ENCODE measurements at places on chromosomes 7 and 10. TPM values are rescaled to one million over a fixed set of nuclear protein-coding genes. Genes with fewer than 3 reads are reported as not detected.

DNA sequence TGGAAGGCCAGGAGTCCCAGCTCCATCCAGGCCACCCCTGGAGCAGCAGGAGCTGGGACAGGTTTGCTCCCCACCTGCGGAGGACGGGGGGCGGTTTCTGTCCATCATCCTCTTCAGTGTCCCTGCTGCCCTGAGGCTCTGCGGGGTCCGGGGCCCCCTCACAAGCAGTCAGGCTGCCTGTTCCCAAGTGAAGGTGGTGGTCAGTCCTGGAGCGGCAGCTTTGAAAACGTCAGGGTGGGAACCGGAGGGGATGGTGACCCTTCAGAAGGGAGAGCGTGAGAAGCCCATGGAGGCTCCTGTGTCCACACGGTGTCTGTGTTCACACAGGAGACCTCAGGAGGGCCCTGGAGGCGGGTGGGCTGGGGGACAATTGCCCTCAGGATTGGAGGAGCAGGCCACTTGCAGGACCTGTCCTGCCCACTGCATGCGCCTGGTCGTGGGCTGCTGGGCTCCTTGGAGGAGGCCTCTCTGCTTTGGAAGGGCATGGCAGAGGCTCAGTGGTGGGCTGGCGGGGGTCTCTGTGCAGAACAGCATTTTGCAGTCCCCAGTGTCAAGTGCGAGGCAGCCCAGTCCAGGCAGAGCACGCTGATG is 49.3 kb upstream of the INPP5A start:
- H3K4me1 ChIP-seq, result no peaks in the 10 kb centered on the region
- no peaks in the 10 kb centered on the region for H3K27me3 ChIP-seq
- no peak overlapping the region for H3K4me3 ChIP-seq
- H3K27ac ChIP-seq, result no peak overlapping the region
- no peak for DNase-seq
- H3K36me3 ChIP-seq, result no peaks in the 10 kb centered on the region

GRCh38 chr7:20030915-20031362 is 186.2 kb downstream of the MACC1 start:
- no peak for DNase-seq
- H3K4me3 ChIP-seq, result no peak overlapping the region
- peaks cover 7% of the 10 kb centered on the region for H3K4me1 ChIP-seq
- peaks cover 8% of the 10 kb centered on the region for H3K36me3 ChIP-seq
- no peaks in the 10 kb centered on the region for H3K27me3 ChIP-seq

- H3K27me3 ChIP-seq, result no peaks in the 10 kb centered on the region
- H3K4me3 ChIP-seq, result no peak overlapping the region
- DNase-seq, result no peak
- H3K27ac ChIP-seq, result 0 out of 2 replicates have a peak overlapping the region, but pooled peaks have one; percentile 23
Measured at GRCh38 chr10:121511943-121512342, 86.3 kb downstream of the FGFR2 start.

DNA sequence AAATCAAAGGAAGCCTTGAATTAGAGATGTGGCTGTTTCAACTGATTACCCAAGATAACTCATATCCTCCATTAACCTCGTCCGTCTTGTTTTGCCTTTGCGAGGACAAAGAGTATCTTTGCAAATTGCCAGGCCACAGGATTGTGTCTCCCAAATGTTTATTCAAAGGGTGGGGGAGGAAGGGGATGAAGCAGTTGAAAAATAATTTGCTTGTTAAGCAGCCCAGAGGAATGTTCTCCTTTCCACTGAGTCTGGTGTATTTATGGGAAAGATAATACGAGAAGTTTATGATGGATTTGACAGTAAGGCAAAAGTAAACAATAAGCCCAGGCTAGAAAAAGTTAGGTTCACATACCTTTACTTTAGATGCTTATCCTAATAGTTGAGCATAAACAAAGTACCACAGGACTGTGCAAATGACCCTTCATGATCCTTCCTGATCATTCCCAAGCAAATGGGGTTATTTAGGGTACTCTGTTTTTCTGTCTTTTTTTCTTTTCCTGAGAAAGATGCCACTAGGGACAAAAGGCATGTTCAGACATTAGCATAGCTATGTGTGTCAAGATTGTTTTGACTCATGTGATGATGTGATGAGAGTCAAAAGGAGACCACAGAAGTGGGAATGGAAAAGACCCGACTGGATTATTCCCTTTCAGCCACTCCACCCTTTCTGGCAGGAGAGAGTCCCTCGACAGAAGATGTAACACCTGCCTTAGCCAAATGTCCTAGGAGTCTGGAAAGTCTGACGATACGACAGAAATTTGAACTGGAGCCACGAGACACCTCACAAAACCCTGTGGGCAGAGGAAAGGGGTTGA is 243.0 kb upstream of the GLI3 start:
- no peaks in the 10 kb centered on the region for H3K27me3 ChIP-seq
- H3K27ac ChIP-seq, result no peak overlapping the region
- H3K4me3 ChIP-seq, result no peak overlapping the region
- H3K36me3 ChIP-seq, result no peaks in the 10 kb centered on the region
- DNase-seq, result no peak
- peaks cover 3% of the 10 kb centered on the region for H3K4me1 ChIP-seq

- no peak overlapping the region for H3K4me3 ChIP-seq
- peaks cover 9% of the 10 kb centered on the region for H3K4me1 ChIP-seq
- H3K27ac ChIP-seq, result no peak overlapping the region
Measured at GRCh38 chr7:29271319-29271658, 76.7 kb downstream of the CHN2 start.

GRCh38 chr7:23373151-23374004 is 74.2 kb downstream of the MALSU1 start:
- H3K4me3 ChIP-seq, result no peak overlapping the region
- no peaks in the 10 kb centered on the region for H3K27me3 ChIP-seq
- H3K4me1 ChIP-seq, result peaks cover 5% of the 10 kb centered on the region
- DNase-seq, result no peak
- H3K27ac ChIP-seq, result no peak overlapping the region

DNA sequence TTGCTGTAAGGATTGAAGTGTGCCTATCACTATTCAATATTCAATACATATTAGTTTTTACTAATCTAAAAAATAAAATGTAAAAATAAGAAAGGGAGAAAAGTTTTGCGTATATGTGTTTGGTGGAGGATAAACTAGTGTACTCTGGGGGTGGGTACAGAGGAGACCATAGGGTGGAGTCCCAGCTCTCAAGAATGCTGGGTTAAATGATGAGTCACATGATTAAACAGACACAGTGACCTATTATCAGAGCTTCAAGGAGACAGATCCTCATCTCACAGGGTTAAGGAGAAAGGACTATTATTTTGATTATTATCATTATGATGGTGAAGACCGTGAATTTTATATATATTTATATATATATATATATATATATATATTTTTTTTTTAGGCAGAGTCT is 77.5 kb downstream of the AFAP1L2 start:
- H3K4me1 ChIP-seq, result no peaks in the 10 kb centered on the region
- no peak overlapping the region for H3K27ac ChIP-seq
- H3K27me3 ChIP-seq, result no peaks in the 10 kb centered on the region

GRCh38 chr10:126628746-126629145 is 41.7 kb downstream of the C10orf90 start:
- H3K4me1 ChIP-seq, result no peaks in the 10 kb centered on the region
- H3K27me3 ChIP-seq, result no peaks in the 10 kb centered on the region
- H3K36me3 ChIP-seq, result no peaks in the 10 kb centered on the region
- H3K4me3 ChIP-seq, result no peak overlapping the region
- H3K27ac ChIP-seq, result no peak overlapping the region

DNA sequence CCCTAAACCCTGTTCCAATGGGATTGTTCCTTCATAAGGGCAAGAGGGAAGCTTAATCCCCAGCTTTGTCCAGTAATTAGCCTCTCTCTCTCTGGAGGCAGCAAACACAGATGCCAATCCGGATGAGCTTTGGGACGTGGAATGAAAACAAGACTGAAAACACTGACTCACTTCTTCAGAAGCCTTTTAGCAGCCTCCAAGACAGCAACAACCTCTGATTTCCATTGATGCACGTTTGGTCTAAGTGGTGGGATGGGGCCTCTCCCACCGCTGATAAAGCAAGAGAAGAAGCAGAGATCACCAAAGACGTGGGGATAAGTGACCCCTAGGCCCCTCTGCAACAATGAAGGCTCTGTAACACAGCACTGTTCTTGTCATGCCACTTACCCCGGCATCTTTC is 5.8 kb upstream of the GFRA1 start:
- no peak for DNase-seq
- no peaks in the 10 kb centered on the region for H3K4me1 ChIP-seq
- no peak overlapping the region for H3K27ac ChIP-seq
- H3K36me3 ChIP-seq, result no peaks in the 10 kb centered on the region

GRCh38 chr7:52862321-52862720 is 173.1 kb upstream of the POM121L12 start:
- no peaks in the 10 kb centered on the region for H3K36me3 ChIP-seq
- no peak for DNase-seq
- H3K4me3 ChIP-seq, result no peak overlapping the region
- no peaks in the 10 kb centered on the region for H3K27me3 ChIP-seq

DNA sequence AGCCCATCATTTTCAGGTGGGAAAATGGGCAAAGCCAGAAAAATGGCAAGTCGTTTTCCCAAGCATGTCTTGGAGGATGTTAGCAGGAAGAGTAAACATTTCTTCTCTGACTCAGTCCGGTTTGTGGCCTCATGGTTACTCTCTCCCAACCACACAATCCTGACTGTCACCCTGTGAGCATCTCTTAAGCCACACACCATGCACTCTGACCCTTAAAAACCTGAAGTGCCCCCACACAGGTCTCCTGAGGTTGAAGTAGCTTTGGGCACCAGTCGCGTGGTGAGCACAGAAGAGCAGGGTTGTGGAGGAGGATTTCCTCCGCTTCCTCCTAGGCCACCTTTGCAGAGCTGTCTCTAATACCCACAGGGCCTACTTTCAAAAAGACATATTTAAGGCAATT is 387.3 kb upstream of the NPVF start:
- no peak for DNase-seq
- no peaks in the 10 kb centered on the region for H3K4me1 ChIP-seq
- H3K27me3 ChIP-seq, result no peaks in the 10 kb centered on the region
- no peak overlapping the region for H3K27ac ChIP-seq

- H3K36me3 ChIP-seq, result no peaks in the 10 kb centered on the region
- H3K27ac ChIP-seq, result no peak overlapping the region
- DNase-seq, result no peak
- H3K27me3 ChIP-seq, result no peaks in the 10 kb centered on the region
- H3K4me3 ChIP-seq, result no peak overlapping the region
Measured at GRCh38 chr10:17847585-17848296, 38.6 kb downstream of the MRC1 start.

DNA sequence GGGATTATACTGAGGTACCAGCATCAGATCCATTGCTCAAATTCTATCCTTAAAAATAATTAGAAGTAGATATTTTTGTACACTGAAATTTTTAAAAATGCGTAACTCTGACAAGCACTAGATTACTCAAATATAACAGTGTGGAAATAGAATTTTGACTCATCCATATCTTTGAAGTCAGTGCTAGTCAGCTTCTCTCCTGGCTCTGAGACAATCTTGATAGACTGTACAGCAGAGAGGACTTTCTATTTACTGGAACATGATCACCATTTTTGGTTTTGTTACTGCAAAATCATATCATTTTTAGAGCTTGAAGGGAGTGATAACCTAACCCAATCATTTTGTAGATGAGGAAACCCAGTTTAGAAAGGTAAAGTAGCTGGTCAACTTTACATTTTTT is 195.0 kb downstream of the MTERF1 start:
- no peak overlapping the region for H3K27ac ChIP-seq
- no peak for DNase-seq
- H3K4me3 ChIP-seq, result no peak overlapping the region
- H3K4me1 ChIP-seq, result no peaks in the 10 kb centered on the region

DNA sequence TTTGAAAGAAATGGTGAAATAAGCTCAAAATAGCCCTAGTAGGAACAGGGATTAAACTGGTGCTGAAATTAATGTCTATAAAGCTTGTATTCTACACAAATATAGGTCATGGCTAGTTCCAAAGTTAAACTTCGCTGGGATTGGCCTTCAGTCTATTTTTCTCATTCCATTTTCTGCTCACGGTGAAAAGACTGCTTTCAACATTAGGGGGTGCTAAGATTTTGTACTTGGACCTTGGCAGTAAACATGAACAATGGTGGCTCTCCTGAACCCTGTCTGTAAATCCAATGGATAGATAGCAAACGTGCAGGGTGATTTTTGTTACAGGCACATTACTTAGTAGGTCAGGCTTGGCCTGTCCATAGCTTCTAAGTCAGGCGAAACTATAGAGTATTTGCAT is 36.0 kb upstream of the RSU1 start:
- H3K27ac ChIP-seq, result no peak overlapping the region
- DNase-seq, result no peak
- no peak overlapping the region for H3K4me3 ChIP-seq
- no peaks in the 10 kb centered on the region for H3K27me3 ChIP-seq
- H3K4me1 ChIP-seq, result peaks cover 3% of the 10 kb centered on the region

GRCh38 chr10:119241066-119241465 is 33.7 kb downstream of the GRK5 start:
- DNase-seq, result no peak
- no peak overlapping the region for H3K27ac ChIP-seq
- H3K36me3 ChIP-seq, result no peaks in the 10 kb centered on the region

DNA sequence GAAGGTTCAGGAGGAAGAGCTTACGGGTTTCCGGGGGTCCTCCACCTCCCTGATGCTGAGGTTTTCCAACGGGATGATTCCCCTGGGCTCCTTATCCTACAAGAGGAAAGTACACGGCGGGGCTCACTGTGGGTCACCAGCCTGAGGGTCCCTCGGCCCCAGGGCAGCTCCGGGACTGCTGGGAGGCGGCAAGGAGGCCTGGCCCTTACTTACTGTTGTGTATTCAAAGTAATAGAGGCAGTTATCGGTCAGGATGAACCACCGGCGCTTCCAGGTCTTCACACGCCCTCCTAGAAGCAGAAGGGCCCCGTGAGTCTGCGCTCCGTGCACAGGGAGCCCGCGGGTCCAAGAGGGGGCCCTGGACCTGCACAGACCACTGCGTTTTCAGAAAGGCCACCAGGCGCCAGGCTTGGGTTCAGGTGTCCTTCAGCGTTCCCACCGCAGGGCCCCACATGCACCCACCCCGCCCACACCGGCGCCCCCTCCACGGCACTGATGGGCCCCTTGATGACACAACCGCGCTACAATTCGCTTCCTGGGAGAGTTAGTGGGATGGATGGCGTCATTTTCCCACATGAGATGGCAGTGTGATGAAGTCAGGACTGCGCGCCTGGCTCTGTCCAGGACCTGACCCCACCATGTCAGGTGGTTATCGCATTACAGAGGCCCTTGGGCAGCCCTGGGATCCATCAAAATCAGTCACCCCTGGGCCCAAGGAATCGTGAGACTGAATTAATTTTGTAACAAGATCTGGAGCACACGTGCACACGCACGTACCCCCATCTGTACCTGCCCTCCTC is 106.7 kb downstream of the CYTH3 start:
- H3K27me3 ChIP-seq, result no peaks in the 10 kb centered on the region
- no peak overlapping the region for H3K4me3 ChIP-seq
- no peak for DNase-seq
- no peaks in the 10 kb centered on the region for H3K4me1 ChIP-seq
- peaks cover 10% of the 10 kb centered on the region for H3K36me3 ChIP-seq

The HMX2 gene
- 1.3 TPM for total RNA-seq

The ADGRA1 gene
- total RNA-seq, result 0.17 TPM

The ZNF365 gene
- 0.42 TPM for total RNA-seq

The IGFBP3 gene
- 5.5 TPM for total RNA-seq

The ACTA2 gene
- total RNA-seq, result 2.0 TPM

The TMEM273 gene
- total RNA-seq, result not detected

The OGDHL gene
- total RNA-seq, result 16.6 TPM

The TDRD1 gene
- 0.92 TPM for total RNA-seq

The ZNF736 gene
- not detected for total RNA-seq

Measured in H1 (cell line).